ENCODE measurements at places on chromosomes 3 and 15. TPM values are rescaled to one million over a fixed set of nuclear protein-coding genes. Genes with fewer than 3 reads are reported as not detected.

The KAT2B gene
- total RNA-seq = 33.6 TPM

The GREM1 gene
- under 0.01 TPM for total RNA-seq

The ETV5 gene
- 167 TPM for total RNA-seq

The IGSF11 gene
- total RNA-seq = 66.5 TPM

GRCh38 chr3:54817628-54818027, 110.2 kb downstream of the LRTM1 start:
- no peak for DNase-seq

GRCh38 chr3:17936736-17937480, 194.5 kb upstream of the TBC1D5 start:
- DNase-seq = no peak

The ZCWPW2 gene
- 0.16 TPM for total RNA-seq
